ENCODE measurements at places on chromosomes 7 and 10.

GRCh38 chr10:50561266-50561665 is 62.5 kb downstream of the SGMS1 start:
- peak; percentile 58 for DNase-seq

GRCh38 chr10:124164264-124164663 is 70.9 kb upstream of the CHST15 start:
- no peak for DNase-seq

DNA sequence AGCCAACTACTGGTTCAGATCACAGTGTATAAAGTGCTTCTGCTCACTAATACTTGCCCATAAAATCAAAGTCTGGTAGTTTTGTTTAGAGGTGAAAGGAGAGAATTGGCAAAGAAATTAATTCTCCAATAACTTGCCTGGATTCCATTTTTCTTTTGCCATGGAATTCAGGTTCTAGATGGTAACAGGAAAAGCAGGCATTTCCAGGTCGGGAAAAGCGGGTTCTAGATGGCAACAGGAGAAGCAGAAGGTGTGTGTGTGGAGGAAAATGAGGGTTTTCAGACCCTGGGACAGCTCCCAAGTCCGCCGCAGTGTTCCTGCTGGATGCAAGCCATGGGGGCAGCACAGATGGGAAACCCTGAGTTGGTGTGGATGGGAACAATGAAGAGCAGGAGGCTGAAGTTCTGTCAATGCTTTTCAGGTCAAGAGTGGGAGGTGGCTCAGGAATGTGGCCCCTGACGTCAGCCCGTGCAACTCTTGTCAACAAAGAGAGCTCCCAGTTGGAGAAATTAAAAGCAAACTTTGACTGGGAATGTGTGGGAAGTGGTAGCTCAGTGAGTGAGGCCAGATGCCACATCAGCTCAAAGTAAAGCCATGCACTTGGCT is 696.7 kb downstream of the LRMDA start:
- DNase-seq = no peak

DNA sequence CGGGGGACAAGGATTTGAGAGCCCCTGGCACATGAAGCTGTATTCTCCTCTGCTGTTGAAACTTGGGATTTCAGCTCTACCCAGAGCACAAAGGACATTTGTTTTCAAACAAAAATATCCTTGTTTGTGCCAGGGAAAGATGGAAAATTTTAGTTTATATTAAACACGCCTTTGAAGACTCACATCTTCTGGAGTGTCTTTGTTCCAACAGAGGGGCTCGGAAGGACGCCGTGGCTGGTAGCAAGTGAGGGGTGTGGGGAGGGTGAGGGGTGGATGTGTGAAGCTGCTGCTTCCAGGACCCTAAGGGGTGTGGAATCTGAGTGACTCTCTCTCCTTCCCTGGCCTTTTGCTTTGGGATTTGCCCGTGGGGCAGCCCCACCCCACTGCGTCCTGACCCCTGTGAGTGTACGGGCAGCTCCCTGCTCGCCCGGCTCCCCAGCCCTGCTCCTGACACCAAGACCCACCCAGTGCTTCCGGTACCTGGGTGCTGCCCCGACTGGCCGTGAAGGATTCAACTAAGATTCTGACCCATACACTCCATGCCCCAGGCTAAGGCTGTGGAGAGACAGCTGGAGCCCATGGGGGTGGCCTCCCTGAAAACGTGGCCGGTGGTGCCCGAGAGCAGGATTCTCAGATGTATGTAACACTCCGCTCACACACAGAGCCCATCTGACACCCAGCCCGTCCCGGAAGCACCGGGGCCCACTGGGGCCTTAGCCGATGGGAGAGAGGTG is 59.6 kb downstream of the ZRANB1 start:
- DNase-seq = no peak

DNA sequence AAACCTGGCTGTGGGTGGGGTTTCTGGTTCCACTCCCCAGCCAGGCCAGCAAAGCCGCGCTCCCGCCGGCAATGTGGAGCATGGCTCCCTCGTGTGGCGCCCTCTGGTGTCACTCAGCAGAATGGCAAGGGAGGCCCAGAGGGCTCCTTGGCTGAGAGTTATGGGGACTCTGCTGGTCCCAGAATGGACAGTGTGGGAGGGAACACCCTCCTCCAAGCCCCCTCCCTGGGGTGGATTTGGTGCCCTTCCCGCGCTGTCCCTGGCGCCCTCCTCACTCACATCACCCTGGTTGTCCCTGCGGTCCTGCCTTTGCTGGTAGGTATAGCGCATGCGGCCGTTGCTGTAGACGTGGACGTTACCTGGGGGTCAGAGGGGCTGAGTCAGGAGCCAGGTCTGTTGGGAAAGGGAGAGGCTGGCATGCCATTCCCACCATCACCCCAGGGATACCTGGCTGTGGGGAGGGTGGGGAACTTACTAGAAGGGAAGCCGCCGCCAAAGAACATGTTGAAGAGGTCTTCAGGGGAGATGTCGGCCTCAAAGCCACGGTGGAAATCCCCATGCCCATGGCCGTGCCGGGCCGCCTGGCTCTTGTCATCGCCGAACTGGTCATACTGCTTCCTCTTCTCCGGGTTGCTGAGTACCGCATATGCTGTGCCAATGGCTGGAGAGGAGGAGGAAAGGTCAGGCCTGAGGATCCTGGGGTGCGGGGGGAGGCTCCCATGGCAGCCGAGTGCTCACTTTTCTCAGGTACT is 14.0 kb downstream of the DNAJB12 start:
- no peak for DNase-seq

DNA sequence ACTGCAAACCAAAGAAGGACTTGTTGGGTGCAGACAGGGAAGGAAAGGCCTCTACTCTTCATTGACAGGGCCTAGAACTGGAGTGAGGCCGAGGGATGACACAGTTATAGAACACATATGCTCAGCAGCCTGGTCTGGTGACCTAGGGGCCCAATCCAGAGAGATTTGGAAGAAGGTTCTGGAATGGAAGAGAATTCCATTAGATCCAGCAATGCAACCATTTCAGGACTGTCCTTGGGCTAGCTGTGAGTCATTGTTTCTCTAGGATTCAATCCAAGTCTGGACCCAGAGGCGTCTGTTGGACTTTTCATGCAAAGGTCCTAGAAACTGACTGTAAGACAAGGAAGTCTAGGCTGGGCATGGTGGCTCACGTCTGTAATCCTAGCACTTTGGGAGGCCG is 59.2 kb downstream of the WIPF3 start:
- peak; percentile 80 for DNase-seq

DNA sequence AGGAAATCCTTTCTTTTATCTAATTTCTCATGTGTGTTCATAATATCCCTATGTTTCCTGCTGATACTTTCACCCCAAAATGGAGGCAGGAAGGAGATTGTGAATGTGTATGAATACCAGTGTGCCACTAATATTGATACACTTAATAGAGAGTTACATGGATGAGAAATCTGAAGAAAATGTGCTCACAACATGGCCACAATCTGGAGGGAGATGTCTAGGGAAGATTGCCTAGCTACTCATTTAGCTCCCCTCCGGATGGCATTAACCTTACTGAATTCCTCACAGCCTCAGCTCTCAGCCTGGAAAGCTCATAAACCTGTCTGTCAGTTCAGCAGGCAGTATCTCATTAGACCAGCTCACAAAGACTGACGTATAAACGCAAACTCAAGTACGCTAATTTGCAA is 23.4 kb upstream of the DMTF1 start:
- no peak for DNase-seq

DNA sequence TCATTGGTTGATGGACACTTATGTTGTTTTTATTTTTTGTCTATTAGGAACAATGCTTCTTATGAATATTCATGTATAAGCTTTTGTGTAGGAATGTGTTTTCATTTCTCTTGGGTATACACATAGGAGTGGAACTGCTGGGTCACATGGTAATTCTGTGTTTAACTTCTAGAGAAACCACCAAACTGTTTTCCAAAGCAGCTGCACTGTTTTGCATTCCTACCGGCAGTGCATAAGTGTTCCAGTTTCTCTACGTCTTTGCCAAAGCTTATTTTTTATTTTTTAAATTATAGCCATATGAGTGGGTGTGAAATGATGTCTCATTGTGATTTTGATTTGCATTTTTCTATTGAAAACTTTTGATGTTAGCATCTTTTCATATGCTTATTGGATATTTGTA is 51.3 kb downstream of the ADK start:
- no peak for DNase-seq

DNA sequence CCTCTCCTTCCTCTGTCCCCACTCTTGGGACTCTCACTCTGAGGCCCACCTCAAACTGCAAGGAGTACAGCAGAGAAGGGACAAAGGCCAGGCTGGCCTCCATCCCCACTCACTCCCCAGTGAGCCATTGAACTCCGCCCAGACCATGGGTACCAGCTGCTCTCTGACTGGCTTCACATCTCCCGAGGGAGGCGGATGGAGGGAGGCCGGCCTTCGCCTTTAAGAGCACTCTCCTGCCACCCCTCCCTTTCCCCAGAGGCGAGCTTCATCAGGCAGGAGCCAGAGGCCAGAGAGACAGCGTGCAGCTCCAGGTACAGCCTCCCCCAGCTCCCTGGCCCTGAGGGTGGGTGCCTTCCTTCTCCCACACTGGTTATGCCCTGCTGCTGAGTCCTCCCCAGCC is 1.8 kb upstream of the LDB3 start:
- DNase-seq = no peak

DNA sequence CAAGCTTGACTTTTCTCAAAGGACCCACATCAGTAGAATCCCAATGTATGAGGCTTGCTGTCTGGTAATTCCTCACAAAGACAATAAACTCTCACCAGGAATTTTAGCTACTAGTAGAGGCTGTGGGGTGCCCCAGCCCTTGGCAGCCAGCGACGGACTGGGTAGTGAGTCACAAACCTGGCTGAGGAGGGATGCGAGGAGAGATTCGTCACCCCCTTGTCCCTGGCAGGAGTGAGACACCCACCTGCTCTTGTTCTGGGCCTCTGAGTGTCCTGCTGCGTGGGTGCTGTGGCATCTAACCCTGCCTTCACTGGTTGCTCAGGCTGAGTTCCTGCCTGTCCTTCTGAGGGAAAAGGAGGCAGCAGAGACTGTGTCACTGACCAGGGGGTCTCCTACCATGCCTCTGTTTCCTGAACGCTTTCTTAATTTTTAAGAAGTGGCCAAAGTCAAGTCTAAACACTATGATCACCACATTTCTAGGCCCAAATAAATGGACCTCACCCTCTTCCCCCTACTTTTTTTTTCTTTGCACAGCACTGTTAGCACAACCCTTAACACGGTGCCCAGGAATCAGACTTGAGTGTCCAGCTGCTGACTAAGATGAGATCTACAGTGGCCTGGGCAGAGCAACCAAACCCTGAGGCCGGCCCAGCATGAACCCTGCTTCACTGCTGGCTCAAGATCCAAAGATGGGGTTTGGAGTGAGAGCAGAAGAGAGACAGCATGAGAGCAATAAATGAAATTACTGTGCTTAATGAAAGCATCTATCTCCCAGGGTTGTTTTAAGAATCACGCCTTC is 146.4 kb downstream of the ANLN start:
- no peak for DNase-seq

GRCh38 chr7:113561446-113561845 is 357.4 kb downstream of the PPP1R3A start:
- DNase-seq = no peak

DNA sequence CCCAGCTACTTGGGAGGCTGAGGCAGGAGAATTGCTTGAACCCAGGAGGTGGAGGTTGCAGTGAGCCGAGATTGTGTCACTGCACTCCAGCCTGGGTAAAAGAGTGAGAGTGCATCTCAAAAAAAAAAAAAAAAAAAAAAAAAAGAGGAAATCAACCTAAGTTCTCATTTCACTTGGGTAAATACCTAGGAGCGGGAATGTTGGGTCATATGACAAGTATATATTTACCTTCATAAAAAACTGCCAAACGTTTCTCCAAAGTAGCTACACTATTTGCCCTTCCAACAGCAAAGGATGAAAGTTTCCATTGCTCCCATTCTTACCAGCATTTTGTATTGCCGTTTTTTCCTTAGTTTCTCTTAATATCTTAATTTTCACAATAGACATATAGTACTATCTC is 9.8 kb downstream of the P4HA1 start:
- DNase-seq = no peak

DNA sequence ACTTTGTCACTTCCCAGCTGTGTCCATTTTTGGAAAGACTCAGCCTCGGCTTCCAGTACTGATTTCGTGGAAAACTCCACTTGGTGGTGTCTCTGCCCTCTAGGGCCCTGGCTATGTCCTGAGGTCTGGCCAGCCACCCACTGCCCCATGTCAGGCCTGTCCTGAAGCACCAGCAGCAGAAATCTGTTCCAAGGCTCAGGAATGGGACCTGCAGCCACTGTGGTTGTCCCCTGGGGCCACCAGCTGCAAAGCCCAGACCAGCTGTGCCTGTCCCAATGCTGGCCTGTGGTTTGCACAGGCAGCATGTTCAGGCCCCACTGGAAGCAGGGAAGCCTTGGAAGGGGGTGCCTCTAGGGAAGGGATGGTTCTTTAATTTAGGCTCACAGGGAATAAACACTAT is 21.2 kb downstream of the CXCL12 start:
- DNase-seq = no peak

- DNase-seq = no peak
Measured at GRCh38 chr7:77831953-77832352, 33.4 kb downstream of the PHTF2 start.

DNA sequence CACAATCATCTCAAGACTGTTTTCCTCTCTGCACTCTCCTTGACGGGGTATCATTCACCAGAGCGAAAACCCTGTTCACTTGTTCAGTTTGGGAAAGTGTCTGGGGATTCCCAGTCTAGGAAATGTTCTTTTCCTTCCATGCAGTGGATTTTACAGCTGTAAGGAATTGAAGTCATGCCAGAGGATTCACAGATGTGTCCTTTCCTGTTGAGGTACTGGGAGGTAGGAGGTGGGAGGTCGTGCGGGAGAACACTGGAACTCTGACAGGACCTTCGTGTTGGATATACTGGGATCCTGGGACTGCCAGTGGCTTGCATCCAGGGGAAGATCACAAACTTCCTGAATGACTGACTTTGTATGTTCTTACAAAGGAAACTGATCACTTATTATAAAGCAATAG is 185.5 kb downstream of the BMPER start:
- no peak for DNase-seq

DNA sequence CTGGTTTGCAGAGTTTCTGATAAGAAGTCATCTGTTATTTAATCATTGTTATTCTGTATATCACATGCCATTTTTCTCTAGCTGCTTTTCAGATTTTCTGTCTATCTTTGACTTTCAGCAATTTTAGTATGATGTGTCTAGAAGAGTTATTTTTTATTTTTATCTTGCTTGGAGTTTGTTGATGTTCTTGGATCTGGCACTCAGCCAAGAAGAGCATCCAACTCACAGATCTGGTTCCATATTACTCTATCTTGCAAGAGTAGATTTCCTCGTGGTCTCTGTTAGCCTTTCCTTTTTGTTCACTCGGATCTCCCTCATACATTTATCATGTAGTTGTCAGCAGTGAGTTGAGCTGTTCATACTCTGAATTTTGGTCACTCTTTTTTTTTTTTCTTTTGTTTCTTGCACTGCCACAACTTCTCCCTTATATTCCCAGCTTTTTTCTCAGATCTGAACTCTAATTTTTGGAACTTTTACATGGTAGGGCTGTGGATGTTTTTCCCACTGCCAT is 54.8 kb upstream of the CALCR start:
- no peak for DNase-seq

- DNase-seq = no peak
Measured at GRCh38 chr10:3666525-3667302, 118.3 kb downstream of the KLF6 start.

- no peak for DNase-seq
Measured at GRCh38 chr7:15561835-15562234, at the start of gene AGMO. TSS of gene AGMO (minus strand) at chr7:15562015.

GRCh38 chr10:132524443-132525285 is 12.9 kb upstream of the INPP5A start:
- DNase-seq = no peak
